ENCODE measurements at places on chromosomes 12 and 14. TPM values are rescaled to one million over a fixed set of nuclear protein-coding genes. Genes with fewer than 3 reads are reported as not detected.

The TAS2R13 gene
- 0.48 TPM for total RNA-seq

DNA sequence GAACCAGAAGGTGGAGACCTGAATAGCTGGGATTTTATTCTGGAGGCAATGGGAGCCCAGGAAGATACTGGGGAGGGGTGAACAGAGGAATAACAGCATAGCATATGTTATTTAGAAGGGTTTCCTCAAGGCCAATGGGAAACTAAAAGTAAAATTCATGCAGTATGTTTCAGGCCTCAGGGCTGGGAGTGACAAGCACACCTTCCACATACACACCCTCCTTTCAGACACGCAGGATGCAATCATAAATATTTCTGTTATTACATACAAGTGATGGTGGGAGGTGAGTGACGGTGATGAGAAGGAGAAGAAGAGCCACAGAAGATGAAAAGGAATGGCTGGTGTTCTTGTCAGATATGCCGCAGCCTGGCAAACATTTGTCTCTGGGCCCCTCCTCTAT is 106.1 kb upstream of the FLRT2 start:
- DNase-seq, result no peak

The NGB gene
- total RNA-seq, result not detected

DNA sequence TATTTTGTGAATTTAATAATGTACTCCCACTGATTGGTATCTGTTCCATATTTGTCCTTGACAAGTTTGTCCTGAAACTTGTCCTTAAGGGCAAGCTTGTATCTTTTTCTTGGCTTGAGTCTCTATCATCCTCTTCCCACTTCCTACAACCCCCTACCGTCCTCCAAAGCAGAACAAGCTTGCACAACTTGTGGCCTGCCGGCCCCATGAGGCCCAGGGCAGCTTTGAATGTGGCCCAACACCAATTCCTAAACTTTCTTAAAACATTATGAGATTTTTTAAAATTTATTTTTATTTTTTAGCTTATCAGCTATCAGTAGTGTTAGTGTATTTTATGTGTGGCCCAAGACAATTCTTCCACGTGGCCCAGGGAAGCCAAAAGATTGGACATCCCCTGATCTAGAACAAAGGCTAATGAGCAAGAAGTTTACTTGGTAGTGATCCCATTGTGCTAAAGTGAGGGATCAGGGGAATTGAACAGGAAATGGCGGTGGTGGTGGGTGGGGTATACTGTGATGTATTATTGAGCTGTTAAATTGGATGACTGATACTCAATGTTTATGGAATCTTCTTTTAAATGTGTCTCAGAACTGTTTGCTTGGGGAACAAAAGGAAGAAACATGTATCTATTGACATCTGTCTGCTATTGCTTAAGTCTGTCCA is 37.8 kb downstream of the TMX1 start:
- no peak for DNase-seq

DNA sequence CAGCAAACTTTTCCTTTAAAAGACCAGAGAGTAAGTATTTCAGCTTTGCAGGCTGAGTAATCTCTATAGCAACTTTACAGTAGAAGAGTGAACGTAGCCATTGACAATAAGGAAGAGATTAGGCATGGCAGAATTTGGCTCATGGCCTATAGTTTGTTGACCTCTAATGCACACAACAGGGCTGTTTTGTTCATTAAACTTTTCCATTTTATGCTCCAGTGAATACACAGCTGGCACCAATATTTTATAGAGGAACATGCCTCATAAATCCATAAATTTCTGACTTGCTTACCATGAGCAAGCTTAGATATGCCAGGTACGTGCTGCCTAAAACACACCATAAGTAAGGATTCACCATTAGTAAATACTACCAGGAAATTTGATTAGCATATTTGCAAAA is 609.0 kb upstream of the STXBP6 start:
- no peak for DNase-seq

GRCh38 chr14:59116984-59117415 is 71.5 kb upstream of the DAAM1 start:
- peak; percentile 61 for DNase-seq

All from RPMI7951 (cell line).